ENCODE measurements at places on chromosomes 2 and 18.

GRCh38 chr2:172354347-172354746, 73.0 kb upstream of the ITGA6 start:
- DNase-seq, result no peak

DNA sequence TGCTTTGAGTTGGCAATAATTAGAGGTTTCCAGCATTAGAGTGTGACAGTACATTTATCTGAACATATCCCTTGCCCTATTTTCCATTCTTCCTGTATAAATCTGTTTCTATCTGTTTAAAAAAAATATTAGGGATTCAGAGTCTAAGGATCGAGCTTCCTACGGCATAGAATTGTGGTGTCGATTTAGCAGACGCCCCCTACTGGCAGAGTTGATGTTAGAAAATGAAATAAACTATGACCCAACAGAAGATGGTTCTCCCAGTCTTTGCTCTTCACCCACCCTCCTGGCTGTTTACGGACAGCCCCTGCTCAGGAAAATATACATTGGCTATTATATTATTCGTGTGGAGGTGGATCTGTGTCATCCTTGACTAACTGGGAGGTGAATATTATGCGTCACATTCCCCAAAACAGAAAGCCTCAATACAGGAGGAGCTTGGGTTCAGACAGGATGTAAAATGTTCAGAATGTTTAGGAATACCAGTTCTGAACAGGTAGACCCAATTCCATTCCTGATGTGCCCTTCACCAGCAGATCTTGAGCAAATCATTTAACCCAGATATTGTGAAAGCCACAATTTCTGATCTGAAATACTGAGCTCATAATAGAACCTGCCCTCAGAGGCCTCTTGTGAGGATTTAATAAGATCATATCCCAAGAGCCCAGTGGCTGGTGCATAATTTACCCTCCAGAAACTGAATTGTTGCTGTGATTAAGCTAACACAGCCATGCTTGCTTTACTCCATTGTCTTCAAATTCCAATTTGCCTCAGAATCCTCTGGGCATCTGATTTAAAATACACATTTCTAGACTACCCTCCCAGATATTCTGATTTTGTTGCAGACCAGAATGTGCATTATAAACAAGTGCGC, 10.8 kb upstream of the ERMN start:
- no peak for DNase-seq

DNA sequence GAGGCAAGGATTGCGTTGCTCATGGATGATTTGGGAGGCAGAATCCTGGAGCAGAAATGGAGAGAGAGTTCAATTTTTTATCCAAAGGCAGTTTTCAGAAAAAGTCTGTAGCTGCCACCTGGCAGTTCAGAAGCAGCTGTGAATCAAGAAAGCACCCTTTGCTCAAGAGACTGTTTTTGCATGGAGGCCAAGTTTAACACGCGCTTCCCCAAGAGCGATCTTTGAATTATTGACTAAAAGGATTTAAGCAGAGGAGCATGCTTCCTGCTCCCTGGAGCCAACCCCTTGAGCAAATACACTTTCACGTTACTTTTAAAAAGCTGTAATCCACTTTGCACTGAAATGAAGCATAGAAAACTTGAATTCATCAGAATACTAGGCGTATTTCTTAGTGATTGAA, 252.4 kb downstream of the RNF144A start:
- DNase-seq, result no peak

GRCh38 chr2:26382564-26382963, 19.2 kb upstream of the DRC1 start:
- no peak for DNase-seq

DNA sequence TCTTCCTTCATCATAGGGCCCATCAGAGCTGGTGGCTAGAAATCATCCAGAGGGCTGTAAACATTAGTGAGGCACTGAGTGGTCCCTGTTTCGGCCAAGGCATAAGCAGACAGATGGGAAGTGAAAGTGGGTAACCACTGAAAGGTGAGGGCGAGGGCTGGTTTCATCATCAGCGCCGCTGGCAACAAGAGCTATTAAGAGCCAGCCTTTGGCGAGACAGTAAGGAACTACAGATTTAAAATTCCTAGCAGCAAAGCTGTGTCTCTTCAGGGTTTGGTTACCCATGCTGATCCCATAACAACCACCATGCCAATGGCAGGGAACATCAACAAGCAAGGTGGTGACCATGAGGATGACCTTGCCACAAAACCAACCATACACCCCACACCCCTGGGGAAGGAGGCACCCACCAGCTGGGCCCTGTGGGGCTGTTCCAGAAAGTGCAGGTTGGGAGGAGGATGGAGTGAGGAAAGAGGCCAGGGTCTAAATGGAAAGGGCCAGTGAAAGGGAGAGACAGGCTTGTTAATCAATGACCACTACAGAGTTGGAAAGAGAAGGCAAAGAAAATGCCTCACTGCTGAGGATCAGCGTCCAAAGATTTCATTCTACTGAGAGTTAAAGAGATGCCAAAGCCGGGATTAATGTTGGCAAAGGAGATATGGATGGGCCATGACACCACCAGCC, 9.0 kb upstream of the SLC20A1 start:
- DNase-seq, result no peak

GRCh38 chr2:192886636-192887035, 691.9 kb upstream of the TMEFF2 start:
- no peak for DNase-seq

- no peak for DNase-seq
Measured at GRCh38 chr2:179132076-179132475, 82.1 kb upstream of the CCDC141 start.

GRCh38 chr18:66533693-66534092, 70.2 kb downstream of the CDH19 start:
- no peak for DNase-seq

GRCh38 chr18:35324926-35325655, 19.1 kb downstream of the ZNF24 start:
- DNase-seq, result no peak

DNA sequence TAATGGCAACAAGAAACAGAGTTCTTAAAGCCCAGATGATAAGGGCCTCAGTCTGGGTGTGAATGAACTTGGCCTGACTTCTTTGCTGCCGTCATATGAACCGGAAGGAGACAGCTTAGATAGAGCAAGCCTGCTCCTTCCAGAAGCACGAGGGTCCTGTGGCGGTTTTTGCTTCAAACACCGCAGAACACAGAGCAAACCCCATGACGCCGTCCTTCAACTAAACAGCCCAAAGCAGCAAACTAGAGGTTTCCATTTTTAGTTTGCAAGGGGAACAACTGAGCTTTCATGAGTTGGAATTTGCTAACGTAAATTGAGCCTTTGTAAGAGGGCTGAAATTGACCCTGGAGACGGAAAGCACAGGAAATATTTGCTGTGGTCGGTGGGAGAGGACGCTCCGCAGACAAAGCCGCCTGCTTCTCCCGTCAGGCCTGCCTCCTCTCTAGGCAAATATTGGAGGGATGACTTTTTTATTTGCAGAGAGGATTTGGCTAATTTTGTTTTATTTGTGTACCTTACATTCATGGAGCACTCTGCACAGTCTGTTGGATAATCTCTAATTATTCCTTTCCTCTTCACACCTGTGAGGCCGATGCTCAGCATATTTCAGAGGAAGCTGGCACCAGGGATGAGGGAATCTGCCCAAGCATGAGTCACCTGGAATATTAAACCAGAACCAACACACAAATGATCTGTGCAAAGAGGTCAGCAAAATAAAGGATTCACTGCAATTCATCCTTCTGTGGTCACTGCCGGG, 134.0 kb upstream of the NCK2 start:
- no peak for DNase-seq

All from fibroblast of the conjunctiva (primary cell).